ENCODE measurements at places on chromosomes 5 and 9.

GRCh38 chr5:127572930-127573329, 55.5 kb downstream of the PRRC1 start:
- DNase-seq: no peak

GRCh38 chr9:125262294-125262991, 817 bp downstream of the GAPVD1 start:
- no peak for DNase-seq

DNA sequence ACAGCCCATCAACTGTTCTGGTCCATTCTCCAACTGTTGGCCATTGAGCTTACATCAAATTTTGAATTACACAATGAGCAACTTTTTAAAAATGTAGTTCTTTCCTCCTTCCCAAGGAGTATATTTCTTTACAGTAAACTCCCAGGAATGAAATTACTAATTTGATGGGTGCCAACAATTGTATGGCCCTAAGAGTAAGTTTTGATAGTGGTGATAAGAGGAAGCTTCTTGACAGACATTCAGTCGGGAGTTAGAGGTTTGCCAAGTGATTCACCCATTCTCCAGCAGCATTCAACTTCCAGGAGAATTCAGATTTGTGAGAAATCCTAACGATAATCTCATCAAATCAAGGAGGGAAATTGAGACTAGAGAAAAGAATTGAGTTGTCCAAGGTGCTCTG, 579.9 kb downstream of the ACTL7B start:
- DNase-seq: no peak

DNA sequence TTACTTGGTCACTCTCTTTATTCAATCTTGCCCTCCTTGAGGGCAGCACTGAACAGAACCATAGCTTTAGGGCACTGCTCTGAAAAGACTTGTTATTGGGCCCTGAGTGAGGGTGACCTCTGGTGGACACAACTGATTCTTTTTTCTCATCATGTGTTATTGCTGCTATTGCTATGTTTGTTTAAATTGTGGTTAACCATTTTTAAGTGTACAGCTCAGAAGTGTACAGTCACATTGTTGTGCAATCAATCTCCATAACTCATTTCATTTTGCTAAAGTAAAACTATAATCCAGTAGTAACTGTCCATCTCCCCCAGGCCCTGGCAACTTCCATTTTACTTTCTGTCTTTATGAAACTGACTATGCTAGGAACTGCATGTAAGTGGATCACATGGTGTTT, 351.1 kb upstream of the RIOK2 start:
- DNase-seq: no peak

- DNase-seq: no peak
Observed at GRCh38 chr9:20462410-20462809, 159.9 kb downstream of the MLLT3 start.

- no peak for DNase-seq
Observed at GRCh38 chr5:120413686-120414085, 50.4 kb upstream of the PRR16 start.

DNA sequence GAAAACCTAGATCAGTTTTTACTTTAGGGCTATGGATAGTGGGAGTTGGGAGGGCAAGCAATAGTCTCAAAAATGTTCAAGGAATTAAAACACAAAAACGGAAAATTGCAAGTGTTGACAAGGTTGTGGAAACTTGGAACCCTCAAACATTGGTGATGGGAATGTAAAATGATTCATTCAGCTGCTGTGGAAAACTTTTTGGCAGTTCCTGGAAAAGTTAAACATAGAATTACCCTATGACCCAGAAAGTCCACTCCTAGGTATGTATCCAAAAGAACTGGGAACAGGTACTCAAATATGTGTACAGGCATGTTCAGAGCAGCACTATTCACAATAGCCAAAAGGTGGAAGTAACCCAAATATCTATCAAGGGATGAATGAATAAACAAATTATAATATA, 1.2 kb upstream of the MSANTD3 start:
- no peak for DNase-seq

GRCh38 chr5:43274435-43275114, 38.6 kb downstream of the HMGCS1 start:
- DNase-seq: no peak

DNA sequence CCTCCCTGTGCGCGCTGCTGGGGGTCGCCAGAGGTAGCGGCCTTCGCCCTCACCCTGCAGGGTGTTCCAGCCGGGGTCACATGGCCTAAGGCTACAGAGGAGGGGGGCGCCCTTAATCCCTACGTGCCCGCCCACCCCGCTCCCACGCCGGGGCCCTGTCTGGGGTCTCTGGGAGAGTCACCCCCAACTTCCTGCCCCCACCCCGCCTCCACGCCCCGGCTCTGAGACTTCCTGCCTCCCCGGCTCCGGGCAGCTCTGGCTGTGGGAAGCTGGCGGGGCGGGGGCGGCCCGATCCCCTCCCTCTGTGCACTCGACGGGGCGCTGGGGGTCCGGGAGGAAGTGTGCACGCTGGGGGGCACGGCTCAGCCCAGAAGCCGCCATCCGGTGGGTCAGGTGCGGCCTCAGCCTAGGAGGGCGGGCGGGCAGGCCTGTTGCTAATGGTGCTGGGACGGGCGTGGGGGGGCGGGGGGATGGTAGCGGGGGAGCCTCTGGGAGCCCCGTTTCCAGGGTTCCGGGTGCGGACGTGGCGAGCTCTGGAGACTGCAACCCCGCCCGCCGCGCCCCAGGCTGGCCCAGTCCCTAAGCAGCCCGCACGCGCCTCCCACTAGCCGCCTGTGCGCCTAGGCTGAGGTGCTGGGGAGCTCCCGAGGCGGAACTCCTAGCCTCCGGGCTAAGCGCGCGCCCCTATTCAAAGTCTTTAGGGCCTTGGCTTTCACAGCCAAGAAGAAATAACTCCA, 61.6 kb downstream of the CXXC5 start:
- no peak for DNase-seq

DNA sequence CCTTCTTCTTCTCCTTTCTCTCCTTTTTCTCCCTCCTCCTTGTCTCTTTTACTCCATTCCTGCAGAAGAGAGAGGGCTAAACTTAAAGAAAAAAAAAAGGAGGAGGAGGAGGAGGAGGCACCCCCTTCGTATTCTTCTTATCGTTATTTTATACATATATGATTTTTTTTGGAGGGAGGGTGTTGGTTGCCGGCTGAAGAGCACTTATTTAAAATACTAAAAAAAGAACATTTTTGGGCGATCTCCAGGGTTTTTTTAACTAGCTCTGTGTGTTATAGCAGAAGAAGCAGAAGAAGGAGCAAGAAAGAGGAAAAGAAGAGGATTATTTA, 381 bp downstream of the NR2F1 start:
- no peak for DNase-seq

DNA sequence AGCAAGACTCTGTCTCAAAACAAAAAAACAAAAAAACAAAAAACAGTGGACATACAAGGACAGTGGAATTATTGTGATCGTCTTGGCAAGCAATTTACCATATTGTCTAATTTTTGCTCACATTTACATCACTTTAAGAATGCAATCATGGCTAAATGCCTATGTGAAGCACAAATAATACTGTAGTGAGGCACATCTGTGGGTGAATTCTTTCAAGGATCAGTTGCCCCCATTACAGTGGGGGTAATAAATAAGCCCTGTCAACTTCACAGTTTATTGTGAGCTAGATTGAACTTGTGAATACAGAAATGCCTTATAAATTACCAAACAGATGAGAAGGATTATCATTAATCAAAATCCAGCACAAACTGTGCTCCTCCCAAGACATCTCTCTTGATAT, 150.2 kb upstream of the PAPPA start:
- no peak for DNase-seq
